ENCODE measurements at places on chromosomes 2 and 18.

- no peak for DNase-seq
These were observed 38.5 kb downstream of the ASAP2 start for GRCh38 chr2:9244985-9245544.

GRCh38 chr2:73069041-73069854 is 2.3 kb downstream of the SFXN5 start:
- DNase-seq: no peak

- no peak for DNase-seq
These were observed 238.2 kb downstream of the OSR1 start for GRCh38 chr2:19120181-19120580.

DNA sequence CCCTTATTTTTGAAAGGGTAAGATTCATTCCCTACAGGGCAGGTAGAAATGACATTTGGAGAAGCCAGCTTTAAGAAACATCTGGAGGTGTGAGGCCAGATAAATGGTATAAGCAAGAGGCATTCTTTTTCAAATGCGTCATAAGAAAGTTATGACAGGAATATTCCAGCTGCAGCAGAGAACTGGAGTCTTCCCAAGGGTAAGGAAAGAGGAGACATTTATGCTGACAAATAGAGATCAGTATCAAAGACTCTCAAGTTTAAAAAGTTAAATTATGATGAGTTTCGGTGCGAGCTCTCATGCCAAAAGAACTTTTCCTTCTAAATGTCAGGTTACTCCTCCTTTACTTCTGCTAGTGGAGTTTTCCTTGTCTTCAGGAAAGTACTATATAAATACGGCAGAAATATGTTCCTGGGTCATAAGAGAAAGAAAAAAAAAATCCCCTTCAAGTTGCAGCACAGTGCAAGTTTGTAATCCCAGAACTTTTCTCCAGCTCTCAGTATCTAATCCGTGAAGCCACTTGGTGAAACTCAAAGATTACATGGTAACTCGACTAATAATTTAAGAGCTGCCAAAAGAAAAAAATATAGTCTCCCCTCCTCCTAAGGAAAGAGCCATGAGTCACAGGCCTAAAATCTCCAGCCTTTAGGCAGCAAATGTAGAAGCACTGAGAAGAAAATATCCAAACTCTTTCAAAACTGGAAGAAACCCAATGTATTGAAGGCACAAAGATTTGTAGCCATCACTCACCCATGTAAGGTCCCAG is 428.1 kb downstream of the MEIS1 start:
- no peak for DNase-seq

All from activated CD8-positive, alpha-beta memory T cell treated with anti-CD3 and anti-CD28 coated beads for 48 hours (primary cell).